ENCODE measurements at places on chromosomes 12 and 14.

GRCh38 chr12:120286768-120287490, 4.8 kb downstream of the RNU4-2 start:
- no peak for DNase-seq

GRCh38 chr12:62252576-62252975, 7.6 kb upstream of the USP15 start:
- no peak for DNase-seq

- DNase-seq = no peak
Observed at GRCh38 chr12:17802657-17803641, 287.0 kb downstream of the RERGL start.

DNA sequence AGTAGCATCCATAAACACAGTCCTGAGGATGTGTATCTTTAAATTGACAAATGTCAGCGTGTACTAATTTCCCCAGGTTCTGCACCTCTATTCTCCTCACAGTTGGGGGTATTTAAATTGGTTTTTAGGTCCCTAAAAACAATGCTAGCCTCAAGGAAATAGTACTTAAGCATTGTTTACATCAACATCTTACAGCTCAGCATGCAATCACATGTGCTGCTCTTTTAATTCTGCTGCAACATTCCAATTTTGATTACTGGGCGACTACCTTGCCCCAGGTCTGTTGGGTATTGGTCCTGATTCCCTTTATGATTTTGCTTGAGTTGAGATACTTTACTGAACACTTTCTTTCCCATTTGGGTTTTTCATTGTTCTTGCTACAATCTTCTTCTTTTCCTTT, 616.6 kb downstream of the CCER1 start:
- DNase-seq = no peak

DNA sequence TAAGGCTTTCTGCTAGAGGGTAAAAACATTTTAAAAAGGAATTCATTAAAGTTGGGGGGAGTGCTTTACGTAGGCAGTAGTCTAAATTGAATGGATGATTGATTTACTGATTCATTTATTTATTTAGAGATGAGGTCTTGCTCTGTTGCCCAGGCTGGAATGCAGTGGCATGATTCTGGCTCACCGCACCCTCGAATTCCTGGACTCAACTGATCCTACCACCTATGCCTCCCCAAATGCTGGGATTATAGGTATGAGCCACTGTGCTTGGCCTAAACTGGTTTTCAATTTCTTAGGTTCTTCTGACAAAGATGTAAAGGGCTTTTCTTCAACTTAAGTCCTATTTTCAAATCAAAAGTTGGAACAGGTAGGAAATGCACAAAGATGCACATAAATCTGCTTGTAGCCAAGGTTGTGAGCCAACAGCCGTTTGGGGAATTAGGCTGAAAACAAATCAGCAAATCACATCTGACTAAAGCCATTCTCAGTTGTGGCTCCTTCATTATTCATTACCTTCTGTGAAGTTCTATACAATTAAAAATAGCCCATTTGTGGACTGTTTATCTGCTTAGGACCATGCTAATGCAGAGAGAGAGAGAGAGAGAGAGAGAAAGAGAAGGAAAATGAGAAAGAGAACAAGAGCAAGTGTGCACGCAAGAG, 218.0 kb downstream of the PPM1H start:
- no peak for DNase-seq

DNA sequence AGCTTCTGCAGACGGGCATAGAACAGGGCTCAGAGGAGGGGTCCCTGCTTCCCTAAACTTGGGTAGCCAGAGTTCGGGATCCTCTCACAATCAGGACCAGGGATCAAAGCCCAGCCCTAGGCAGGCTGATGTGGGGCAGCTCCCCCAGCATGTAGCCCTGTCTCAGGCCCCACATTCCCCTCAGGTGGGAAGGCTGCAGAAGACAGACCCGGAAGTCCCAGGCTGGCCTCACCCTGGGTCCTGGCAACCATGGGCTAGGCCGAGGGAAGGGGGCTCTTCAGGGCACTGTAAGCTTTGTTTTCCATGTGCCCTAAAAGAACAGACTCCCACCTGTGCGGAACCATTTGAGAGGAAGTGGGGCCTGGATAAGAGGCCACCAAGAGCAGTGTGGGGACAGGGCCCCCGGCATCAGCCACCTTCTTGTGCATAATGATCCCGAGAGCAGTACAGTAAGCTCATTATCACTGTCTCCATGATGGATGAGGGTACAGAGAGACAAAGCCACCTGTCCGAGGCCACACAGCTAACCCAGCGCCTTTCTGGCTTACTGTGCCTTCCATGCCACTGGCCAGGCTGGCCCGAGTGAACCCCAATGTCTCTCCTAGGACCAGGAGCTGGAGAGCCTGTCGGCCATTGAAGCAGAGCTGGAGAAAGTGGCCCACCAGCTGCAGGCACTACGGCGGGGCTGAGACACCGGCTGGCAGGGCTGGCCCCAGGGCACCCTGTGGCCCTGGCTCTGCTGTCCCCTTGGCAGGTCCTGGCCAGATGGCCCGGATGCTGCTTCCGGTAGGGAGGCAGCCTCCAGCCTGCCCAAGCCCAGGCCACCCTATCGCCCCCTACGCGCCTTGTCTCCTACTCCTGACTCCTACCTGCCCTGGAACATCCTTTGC, 11.5 kb downstream of the CHGA start:
- DNase-seq = no peak

GRCh38 chr14:50237427-50237826, 6.0 kb upstream of the SOS2 start:
- no peak for DNase-seq

DNA sequence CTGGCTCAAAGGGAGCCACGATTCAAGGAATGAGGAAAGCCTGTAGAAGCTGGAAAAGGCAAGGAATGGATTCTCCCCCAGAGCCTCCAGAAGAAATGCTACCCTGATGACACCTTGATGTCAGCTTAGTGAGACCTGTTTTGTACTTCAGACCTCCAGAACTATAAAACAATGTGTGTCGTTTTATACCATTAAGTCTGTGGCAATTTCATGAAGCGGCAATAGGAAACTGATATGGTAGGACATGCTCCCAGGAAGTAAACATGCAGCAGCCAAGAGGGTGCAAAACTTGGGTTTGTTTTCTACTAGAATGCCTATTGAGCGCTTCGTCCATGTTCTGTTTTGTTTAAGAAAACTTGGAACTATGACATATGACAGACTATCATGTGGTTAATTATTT, 2.5 kb upstream of the APOBEC1 start:
- DNase-seq = no peak

DNA sequence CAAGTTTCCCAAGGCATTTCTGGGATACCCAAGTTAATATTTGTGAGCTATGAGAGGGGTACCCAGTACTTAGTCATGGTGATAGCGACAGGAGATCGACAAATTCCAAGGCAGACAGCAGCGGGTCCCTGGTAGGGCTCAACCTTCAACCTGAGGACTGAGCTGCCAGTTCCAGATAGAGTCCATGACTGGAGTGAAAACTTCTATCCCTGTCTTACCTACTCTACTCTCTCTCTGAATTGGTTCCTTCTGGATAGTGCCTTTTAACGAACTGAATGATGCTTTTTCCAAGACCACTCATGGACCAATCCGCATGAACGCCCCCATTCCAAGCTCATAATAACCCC, 76.9 kb upstream of the ALG10 start:
- no peak for DNase-seq

- no peak for DNase-seq
Observed at GRCh38 chr12:12456637-12457036, 99.8 kb downstream of the BORCS5 start.

DNA sequence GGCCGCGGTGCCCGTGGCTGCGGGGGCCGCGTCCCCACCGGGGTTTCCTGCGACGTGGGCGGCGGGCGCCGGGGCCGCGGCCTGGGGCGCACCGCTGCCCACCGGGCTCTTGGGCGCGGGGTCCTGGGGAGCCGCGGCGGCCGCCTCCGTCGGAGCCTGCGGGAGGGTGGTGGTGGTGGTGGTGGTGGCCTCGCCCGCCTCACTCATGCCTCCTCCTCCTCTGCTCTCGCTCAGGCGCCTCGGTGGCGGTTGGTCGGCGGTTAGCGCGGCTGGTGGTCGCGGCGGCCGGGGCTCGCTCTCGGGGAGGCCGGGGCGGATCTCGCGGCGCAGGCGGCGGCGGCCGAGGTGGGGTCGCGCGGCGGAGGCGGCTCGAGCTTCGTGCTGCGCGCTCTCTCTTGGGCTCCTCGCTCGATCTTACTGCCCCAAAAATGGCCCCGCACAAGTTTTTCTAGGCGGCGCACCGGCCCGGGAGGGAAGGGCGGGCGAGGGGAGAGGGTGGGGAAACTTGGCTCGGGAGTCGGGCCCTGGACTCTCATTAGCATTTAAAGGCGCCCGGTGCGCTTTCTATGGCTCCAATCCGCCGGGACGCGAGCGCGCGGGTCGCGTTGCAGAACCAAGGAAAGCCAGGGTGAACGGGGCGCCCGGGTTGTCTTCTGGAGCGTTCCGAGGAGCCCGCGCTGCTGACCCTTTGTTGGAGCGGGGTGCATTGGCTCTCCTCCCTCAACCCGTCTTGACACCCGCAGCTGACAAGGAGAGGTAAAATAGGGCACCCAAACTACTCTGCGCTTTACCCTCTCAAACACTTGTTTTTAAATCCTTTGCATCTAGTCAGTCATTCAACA, at the start of gene YBX3:
Gene YBX3, minus strand, starts transcription at position 419 of the 842 bp plus-strand sequence. Its CDS starts 212 bp downstream, at position 207.
- peak; percentile 66 for DNase-seq

DNA sequence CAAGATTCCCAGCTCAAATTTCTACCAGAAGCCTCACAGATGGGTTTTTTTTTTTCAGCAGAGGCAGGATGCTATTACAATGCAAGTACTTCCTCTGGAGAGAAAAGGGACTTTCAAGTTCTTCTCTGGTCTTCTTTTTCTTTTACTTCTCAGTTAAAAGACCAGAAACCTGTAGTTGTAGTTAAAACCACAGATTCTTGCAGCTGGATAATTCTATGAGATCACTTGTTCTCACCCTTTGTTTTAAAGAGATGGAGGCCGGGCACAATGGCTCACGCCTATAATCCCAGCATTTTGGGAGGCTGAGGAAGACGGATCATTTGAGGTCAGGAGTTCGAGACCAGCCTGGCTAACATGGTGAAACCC, 47.6 kb upstream of the OVCH1 start:
- DNase-seq = no peak

DNA sequence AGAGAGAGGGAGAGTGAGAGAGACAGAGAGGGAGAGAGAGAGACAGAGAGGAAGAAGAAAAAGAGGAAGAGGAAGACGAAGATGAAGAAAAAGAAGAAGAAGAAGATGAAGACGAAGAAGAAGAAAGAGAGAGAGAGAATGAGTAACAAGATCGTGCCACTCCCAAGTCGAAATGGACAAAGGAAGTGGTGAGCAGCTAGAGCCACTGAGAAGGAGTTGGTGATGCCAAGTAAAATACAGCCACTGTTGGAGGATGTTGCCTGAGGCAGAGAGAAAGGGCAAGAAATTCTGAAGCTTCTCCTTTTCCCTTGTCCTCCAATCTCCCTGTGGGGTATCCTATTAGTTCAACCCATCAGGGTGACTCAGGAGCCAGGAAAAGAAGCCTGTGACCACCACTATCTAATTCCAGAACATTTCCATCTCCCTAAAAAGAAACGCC, 12.5 kb upstream of the ANAPC5 start:
- DNase-seq = no peak

DNA sequence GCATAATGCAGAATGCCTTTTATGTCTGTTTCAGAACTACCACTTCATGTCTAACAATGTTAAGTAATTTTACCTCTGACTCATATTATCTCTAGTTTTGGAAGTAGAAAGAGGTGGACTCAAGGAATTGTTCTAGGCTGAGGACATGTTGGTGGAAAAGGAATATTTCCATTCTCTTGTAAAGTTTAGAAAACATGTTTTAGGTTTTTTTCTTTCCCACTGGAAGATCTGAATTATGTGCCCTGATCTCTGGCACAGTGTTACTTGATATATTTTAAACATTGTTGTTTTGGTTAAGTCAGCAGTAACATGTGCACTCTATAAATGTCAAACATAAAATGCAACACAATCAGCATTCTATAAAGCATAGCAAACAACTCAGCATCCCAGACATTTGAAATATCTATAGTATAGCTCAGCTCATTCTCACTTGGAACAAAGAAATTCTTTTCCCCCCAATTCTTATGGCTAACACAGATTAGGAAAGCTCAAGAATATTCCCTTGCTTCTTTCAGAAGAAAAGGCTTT, 202.3 kb downstream of the STXBP6 start:
- no peak for DNase-seq

- no peak for DNase-seq
Observed at GRCh38 chr12:52608826-52609630, 7.8 kb upstream of the KRT72 start.

GRCh38 chr12:89245090-89245489, 107.2 kb downstream of the DUSP6 start:
- peak; percentile 66 for DNase-seq

DNA sequence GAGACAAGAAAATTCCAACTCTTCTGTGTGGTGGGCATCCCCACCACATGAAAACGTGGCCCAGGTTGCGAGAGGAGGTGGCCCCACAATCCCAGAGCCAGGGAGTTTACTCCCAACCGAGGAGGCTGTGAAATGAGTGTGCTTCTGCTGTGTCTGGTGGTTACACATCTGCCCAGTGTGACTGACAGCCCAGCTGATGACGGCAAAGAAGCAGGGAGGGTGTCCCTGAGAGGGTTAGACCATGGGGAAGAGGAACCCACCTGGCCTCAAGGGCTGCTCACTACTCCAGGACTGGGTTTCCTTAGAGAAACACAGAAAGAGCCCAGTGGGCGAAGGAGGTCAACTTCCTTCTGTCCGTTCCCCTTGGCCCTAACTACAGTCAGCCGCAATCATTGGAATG, 24.6 kb downstream of the ZFP36L1 start:
- no peak for DNase-seq

DNA sequence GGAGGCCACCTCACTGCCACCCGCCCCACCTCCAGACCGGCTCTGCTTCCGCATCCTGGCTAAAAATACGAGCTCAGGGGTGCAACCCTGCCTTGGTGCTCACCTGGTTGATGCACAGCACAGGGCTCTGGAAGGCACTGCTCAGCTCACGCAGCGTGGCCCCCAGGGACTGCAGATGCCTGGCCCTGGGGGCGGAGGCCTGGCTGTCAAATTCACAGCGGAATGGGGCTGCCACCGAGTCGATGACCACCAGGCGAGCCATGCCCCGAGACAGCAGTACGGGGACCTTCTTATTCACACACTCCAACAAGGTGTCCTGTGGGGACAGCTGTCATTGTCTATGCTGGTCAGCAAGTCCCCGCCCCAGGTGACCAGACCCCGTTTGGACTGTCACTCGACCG, 16.0 kb downstream of the XRCC3 start:
- DNase-seq = no peak

- no peak for DNase-seq
Observed at GRCh38 chr14:103404920-103405319, 19.7 kb downstream of the MARK3 start.

DNA sequence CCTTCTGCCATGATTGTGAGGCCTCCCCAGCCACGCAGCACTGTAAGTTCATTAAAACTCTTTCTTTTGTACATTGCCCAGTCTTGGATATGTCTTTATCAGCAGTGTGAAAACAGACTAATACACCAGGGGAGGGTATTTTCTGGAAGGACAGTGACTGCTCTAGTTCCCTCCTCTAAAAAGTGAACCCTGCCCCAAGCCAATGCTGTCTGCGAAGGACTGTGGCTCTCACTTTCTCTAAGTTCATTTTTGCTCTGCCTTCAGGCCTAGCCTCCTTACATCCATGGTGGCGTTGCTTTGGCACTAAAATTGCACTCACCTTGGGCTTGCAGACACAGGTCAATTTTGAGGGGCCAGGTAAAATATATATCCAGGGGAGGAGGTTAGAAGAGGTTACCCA, 323.0 kb downstream of the VRK1 start:
- no peak for DNase-seq

Data from CD4-positive, alpha-beta T cell treated with Interleukin-4 for 1 hour (primary cell).